ENCODE measurements at places on chromosomes 11 and 22. TPM values are rescaled to one million over a fixed set of nuclear protein-coding genes. Genes with fewer than 3 reads are reported as not detected.

- DNase-seq, result no peak
These were observed 68.9 kb upstream of the GNAZ start for GRCh38 chr22:23001463-23001862.

DNA sequence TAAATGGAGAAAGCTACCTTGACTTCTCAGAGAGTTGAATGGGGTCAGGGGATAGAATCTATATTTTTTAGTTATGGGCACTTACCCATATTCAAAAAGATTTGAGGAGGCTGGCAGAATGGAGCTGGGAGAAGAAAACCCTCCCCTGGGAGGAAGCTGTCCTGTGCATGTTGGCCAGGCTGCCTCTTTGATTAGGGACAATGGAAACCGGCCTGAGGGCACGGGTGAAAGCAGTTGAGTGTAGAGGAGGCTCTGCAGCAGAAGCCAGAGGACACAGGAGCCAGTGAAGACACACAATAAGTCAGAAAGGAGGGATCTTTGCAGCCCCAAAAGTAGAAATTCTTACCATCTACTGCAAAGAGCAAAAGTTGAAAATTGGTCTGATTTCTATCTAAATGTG is 66.6 kb upstream of the B3GAT1 start:
- DNase-seq, result no peak

DNA sequence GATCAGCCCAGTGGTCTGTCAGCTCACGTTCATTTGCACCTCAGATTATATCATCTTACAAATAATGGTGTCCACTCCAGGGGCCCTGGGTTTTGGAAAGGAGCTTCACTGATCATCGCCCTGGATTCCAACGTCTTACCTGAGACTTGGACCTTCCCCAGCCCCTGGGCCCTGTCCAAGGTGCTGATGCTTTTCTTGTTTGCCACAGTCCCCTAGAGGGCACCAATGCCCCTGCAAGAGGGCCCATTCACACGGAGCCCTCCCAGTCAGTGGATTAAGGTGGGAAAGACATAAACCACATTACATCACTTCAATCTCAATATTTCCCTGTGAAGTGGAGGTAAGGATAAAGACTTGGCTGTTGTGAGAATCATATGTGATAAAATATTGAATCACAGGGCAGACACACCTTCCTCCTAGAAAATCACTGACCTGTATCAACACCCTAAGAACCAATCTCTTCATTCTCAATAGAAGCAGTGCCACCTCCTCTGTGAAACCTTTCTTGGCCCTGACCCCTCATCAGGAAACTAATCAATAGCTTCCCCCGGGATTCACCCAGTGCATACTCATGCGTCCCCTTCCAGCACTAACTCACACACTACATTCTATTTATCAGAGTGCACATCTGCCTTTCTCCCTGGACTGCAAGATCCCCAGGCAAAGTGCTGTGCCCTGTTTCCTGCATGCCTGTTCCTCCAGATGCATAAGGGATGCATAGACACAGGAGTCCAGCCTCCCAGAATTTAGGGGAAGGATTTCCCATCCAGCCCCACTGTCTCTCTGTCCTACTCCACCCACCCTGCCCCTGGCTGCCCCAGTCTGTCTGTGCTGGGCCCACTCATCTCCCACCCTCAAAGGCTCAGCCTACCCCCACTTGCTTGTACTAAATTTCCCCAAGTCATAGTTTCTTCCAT is 167.0 kb downstream of the BUD13 start:
- DNase-seq, result peak; percentile 1

The CHST1 gene
- 0.65 TPM for total RNA-seq

DNA sequence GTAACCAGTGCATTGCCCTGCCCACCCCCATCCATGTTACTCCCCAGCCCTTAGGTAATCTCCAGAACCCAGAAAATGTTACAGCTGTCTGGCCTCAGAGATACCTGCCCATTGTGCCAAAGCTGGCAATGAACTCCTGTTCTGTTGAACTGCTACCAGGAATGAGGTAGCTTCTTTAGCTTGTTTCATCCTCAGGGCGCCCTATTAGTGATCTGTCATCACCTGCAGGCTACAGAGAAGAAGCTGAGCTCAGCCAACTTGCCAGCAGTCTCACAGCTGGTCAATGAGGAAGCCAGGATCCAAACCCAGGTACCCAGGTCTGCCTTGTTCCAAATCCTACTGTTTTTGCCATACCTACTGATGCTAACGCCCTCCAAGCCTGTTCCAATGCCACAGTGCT is 88.7 kb downstream of the GALNT18 start:
- DNase-seq, result no peak

The NARS2 gene
- 28.4 TPM for total RNA-seq

The FGF4 gene
- not detected for total RNA-seq

- DNase-seq, result no peak
These were observed 27.4 kb upstream of the CBX7 start for GRCh38 chr22:39179841-39180335.

DNA sequence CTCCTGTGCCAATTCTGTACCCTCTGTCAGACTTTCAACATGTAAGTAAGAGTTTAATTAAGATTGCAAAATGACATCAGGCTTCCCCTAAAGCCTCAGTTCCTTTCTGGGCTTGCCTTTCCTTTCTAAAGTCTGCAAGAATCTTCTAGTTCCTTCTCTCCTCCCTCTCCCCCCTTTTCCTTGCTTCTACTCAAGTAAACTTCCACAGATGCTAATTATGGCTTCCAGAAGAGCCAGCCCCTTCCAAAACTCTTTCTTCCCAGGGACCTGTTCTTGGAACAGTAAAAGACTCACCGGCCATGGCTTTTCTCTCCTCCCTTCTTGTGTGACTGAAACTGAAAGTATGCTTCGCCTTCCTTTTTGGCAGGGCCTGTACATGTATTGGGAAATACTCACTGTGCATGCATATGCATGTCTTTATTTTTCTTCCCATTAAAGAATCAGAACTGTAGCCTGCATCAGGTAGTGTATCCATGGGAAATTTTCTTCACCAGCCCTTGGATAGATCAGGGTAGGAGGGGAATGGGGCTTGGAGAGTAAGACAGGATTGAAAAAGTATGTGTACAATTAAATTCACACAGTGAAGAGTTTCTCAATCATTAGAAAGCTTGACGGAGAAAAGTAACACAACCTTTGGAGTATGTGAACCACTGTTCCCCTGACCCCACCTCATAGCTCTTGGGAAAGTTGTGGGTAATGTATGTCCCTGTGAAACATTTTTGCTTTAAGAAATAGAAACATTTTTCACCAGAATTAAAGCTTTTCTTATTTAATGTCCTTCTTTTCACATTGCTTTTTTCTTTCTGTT is at the start of gene CASP1:
TSS of gene CASP1 (minus strand) at position 332 of the 808 bp plus-strand sequence. CDS start at position 301, 31 bp downstream.
- peak; percentile 50 for DNase-seq

- no peak for DNase-seq
These were observed 112.8 kb downstream of the FBXO7 start for GRCh38 chr22:32587449-32587848.

The NXPE2 gene
- total RNA-seq, result not detected

- no peak for DNase-seq
These were observed 3.8 kb downstream of the ROBO4 start for GRCh38 chr11:124893781-124894401.

DNA sequence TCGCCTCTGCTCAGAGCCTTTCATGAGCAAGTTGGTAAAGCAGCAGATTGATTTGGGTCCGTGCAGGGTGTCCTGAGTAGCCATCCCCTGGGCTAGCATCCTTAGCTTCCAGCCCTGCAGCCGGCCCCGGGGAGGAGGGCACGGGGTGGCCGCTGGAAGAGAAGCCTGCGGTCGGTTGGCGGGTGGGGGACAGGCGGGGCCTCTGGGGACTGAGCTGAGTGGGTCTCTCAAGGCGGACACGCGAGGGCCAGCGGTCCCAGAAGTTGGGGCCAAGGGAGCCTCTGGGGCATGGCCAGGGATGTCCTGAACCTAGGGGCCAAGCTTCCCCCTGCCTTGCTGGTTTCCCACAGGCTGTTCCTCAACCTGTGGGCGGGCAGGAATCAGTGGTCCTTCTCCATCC is 143.0 kb downstream of the TBC1D22A start:
- no peak for DNase-seq

GRCh38 chr22:43474161-43475101 is 62.6 kb downstream of the MPPED1 start:
- no peak for DNase-seq
